Effector memory CD4-positive, alpha-beta T cell (primary cell): ENCODE measurements at places on chromosomes 5 and 9.

- no peak for DNase-seq
These were observed 11.4 kb upstream of the DNAH5 start for GRCh38 chr5:13955896-13956295.

GRCh38 chr5:27682600-27682999 is 644.2 kb upstream of the CDH9 start:
- DNase-seq, result no peak

DNA sequence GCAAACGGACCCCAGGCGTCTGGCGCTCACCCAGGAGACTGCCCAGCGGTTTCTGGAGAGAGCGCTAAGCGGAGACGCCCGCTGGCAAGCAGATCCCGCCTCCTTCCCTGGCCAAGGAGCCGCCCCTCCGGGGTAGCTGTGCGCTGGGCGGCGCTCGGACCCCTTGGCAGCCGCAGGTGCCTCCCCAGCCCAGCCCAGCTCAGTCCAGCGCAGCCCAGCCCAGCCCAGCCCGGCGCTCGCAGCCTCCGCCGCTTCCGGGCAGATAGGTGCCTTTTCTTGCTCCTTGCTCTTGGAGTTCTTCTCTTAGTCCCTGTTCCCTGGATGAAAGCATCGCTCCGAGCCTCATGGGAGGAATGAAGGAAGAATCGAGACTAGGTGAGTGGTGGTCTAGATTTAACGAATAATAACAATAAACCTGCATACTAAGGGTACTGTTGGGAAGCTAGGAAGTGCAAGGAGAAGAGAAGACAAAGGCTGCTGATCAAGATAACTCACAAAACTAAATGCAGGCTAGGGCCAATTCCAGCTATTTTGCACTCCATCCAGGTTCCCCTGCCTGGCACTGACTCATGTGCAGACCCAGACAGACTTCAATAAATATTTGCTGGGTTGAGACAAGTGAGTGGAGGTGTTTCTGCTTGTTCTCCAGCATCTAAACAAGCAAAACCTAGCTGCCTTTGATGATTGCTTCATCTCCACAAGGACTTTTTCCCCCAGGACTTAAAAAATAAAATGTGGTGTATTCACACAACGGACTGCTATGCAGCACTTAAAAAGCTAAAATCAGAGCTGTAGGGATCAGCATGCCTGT is at the start of gene STK32A:
Gene STK32A (plus strand): TSS at position 202 of the 811 bp plus-strand sequence. CDS start 4,609 bp downstream, outside the sequence.
- no peak for DNase-seq

DNA sequence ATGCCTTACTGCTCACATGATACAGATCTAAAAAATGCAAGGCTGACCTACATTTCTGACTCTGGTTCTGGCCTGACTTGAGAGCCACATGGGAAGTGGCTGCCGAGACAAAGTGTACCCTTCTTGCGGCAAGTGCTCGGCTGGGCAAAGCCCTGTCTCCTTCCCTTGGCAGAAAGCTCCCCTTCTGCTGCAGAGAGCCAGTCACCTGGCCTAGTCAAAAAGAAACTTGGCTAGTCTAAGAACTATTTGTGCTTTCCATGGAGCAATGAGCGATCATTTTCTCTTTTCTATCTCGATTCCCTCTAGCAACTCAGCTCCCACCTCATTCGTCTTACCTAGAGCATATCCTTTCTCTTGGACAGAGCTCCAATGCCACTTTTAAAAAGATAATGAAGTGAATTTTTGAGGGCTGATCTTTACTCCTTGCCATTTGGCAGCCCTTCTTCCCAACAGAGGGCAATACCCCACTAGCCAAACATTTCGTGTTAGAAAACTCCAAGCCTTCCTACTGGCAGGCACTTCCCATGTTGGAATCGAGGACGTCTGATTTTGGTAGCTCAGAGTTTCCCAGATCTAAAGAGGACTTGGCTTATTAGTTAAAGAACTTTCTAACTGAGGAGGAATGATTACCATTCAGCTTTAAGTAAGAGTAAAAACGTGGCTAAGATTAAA is 108.1 kb upstream of the PRRC1 start:
- no peak for DNase-seq

DNA sequence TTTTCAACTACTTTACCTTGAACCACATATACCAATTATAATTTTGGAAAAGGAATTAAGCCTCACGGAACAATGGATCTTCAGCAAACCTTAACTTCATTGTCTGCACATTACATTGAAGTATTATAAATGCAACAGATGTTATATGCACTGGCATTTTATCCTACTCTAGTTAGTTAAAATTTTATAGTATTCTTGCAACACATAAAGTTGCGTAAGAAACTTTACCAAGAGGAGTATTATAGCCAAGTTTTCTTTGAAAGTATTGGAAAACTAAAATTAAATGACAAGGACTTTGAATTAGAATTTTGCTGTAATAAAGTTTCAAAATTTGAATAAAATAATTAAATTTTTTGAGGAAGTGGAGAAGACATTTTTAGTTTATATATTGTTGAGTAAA is 63.4 kb upstream of the SREK1 start:
- no peak for DNase-seq

DNA sequence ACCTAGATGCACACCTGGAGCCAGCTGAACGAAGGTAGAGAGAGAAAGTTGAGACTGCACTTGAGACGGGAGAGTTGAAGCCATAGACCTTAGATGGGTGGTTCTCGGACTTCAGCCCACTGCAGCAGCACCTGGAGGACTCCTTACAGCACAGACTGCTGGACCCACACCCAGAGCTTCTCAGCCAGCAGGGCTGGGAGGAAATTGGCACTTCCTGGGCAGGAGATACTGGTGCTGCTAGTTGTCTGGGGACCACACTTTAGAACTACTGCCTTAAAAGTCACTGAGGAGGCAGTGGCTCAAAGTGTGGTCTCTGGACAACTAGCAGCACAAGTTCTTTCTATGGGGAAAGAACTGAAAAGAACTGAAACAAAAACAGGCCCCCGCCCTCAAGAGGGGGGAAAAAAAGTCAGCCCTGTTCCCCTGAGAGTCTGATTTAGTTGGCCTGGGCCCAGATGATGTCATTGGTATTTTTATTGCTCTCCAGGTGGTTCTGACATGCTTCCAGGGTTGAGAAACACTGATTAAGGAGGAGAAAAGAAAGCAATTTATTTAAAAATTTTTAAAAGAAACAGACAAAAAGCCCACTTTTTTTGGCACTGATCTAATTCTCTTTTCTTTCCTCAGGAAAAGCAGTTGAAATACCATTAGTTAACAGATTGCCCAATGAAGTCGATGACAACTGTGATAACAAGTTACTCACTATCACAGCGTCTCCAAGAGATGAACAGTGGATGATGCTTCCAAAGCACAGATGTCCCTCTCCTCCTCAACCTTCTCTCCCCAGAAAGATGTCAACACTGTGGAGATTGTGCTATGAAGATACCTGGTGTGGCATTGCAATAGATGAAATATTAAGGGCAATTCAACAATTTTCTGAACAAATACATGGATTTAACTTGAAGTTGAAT is 73.6 kb upstream of the ADAMTS16 start:
- DNase-seq, result no peak

GRCh38 chr9:128913995-128914772 is 6.6 kb upstream of the PHYHD1 start:
- no peak for DNase-seq

DNA sequence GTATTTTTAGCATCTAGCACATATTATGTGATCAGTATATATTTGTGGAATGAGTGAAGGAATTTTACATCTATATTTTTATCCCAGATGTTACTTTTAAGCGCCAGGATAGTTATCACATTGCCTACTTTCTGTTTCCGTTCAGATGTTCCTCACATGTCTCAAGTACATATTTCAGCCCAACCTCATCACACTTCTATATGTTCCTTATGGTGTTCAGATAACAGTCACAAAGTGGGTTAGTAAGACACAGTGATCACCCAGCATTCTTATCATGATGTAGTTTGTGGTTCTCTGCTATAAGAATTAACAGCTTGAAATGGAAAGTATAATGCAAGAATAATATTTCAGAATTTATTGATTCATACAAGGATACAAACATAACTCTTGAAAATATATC is 170.0 kb upstream of the RASA1 start:
- DNase-seq, result no peak

GRCh38 chr5:68669864-68670575 is 423.8 kb upstream of the SLC30A5 start:
- DNase-seq, result no peak

GRCh38 chr5:93008502-93009207 is 572.4 kb downstream of the NR2F1-AS1 start:
- no peak for DNase-seq

GRCh38 chr5:163384669-163385068 is 52.7 kb upstream of the CCNG1 start:
- DNase-seq, result no peak

GRCh38 chr5:148732692-148733091 is 78.4 kb upstream of the HTR4 start:
- no peak for DNase-seq

- no peak for DNase-seq
These were observed 38.4 kb downstream of the STXBP1 start for GRCh38 chr9:127650518-127650917.

DNA sequence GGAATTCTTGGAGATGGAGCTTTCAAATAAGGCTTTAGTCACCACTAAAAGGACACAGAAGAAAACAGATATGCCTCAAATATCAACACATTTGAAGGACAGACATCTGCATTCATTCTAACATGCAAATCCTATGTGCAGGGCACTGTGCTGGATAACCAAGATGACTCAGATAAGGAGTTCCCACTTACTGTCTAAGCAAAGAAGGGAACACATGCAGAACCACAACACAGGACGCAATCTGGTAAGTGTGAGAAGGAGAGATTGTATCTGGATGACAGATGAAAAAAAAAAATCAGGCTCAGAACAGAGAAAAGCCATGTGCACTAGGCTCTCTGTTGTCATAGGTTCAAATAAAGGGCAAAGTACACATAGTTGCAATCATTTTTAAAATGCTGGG is 42.5 kb downstream of the ELAVL2 start:
- no peak for DNase-seq
